ENCODE measurements at places on chromosomes 3 and 15.

DNA sequence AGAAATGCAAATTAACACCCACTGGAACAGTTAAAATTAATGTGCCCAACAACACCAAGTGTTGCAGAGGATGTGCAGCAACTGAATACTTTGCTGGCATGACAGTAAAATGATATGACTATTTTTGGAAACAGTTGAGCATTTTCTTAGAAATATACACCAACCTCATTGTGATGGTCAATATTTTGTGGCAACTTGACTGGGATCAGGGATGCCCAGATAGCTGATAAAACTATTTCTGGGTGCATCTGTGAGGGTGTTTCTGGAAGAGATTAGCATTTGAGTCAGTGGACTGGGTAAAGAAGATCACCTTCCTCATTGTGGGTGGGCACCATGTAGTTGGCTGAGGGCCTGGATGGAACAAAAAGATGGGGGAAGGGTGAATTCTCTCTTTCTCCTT, 57.9 kb downstream of the RPLP1 start:
- no peak for DNase-seq

DNA sequence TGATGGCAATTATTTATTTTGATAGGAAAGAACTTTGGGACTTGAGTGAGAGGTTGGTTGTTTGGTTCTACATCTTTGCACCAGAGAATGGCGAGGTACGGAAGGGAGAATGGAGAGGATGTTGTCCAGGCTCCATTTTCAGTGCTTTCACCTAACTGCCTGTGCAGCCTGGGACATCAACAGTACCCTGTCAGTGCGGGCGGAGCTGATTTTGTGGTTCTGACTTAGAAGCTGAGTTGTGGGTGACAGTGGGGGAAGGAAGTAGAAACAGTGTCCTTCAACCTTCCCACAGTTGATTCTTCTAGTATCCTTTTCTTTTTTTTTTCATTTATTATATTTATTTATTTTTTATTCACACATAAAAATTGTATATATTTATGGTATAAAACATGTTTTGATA, 95.3 kb downstream of the TIGIT start:
- DNase-seq: no peak

- no peak for DNase-seq
Measured at GRCh38 chr3:123781138-123781537, 103.0 kb downstream of the MYLK start.

DNA sequence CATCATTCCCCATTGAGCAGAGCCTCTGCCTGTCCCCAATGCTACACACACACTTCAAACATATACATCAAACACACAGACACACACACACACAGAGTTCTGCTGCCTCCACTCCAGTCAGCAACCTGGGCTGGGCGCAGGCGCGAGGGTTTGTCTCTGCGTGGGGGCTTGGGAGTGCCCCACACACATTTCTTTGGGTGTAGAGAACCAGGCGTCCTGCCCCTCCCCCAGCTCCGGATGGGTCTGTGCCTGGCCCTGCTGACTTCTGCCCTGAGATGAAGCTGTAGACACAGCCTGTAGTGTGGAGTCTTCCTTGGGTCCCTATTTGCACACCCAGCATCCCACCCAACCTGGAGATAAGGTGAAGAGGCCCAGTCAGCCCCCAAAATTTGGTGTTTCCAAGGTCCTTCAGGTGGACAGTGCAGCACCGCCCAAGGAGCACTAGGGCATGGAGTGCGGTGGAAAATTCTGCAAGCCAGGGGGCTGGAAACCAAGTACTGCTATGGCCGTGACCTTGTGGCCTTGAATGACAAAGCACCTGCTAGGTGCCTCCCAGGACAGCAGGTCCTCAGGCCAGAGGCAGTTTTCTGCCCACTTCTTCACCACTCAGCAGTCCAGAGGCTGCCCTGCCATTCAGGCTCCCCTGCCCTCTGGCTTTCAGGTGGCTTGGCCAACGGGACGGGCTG, 26.8 kb downstream of the FBXW12 start:
- DNase-seq: no peak

- no peak for DNase-seq
Measured at GRCh38 chr3:97957617-97958311, 14.5 kb downstream of the RIOX2 start.

DNA sequence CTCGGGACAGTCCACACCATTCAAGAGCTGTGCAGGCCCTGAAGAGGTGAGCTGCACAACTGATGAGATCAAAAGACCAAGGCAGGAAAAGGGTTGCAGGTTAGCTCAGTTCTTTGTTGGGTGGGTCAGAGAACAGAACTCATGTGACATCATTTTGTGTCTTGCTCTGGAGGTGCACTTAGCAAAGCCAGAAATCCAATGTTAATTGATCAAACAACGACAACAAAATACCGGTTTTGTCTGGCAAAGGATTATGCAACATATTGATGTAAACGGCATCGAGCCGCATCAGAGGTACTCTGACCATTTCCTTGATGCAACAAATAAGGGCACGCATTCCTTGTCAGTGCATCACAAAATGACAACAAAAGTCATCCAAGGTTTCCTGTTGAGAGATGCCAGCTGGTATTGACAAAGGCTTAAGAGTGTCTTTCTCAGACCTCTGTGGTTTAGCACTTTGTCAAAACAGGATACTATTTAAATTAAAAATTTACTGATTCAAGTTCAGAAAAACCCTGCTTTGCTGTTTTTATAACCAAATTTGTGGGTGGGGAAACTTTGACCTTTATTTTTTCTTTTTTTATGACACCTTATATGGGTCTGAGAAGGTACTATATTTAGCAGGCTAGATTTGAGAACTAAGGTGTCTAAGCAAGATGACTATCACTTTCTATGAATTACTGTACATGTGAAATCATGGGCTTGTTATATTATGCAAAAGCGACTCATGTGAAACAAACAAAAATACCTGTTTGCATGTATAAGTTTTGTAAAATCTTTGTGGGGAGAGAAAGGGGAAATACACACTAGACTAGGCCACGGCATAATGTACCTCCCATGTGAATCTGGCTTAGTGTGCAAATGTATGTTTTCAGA, 496.1 kb downstream of the FOXP1 start:
- DNase-seq: no peak

GRCh38 chr3:182389071-182389815, 404.1 kb upstream of the ATP11B start:
- DNase-seq: no peak

DNA sequence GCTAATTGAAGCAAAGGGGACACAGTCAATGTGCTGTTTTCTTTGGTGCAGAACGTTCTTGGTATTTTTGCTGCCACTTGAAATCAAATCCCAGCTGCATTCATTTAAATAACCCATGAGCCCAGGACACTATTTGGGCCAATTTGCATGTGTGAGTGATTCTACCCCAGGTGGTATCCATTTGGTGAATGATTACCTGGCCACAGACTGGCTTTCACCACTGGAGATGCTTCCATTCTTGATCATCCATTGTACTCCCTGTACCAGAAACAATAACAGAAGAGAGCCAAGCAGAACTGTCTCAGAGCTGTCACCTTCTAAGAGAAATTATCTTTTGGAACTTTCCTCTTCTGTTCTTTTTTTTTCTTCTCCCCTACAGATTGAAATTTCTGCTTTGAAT, 139.7 kb upstream of the RARB start:
- no peak for DNase-seq

DNA sequence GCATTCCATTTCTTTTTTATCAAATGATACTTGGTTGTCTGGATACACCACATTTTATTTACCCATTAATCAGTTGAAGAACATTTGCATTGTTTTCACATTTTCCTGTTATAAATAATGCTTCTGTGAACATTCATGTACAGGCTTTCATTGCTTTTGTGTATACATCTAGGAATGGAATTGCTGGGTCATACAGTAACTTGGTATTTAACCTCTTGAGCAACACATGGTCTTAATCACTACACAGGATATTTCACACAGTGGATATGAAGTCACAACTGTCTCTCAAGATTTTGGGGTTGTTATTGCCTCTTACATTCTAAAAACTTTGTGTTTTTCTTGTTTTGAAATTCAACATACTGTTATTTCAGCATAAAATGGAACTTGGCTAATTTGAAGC, 48.2 kb downstream of the C3orf85 start:
- DNase-seq: no peak

DNA sequence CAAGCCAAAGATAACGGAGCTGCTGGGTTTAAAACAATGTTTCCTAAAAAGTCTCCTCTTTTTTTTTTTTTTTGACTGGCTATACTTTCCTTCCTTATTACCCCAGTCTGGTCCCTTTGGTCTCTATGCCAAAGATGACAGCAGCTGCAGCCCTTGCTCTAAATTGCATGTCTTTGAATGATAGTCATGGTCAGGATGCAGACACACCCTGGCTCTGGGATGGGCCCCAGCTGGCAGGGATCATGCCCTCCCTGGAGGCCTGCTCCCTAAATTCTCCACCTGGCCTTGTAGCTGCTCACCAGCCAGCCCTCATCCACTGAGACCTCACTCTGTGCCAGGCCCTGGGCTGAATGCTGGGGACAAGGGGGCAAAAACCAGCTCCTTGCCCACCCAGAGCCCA, 95.8 kb downstream of the MESD start:
- DNase-seq: peak; percentile 73

DNA sequence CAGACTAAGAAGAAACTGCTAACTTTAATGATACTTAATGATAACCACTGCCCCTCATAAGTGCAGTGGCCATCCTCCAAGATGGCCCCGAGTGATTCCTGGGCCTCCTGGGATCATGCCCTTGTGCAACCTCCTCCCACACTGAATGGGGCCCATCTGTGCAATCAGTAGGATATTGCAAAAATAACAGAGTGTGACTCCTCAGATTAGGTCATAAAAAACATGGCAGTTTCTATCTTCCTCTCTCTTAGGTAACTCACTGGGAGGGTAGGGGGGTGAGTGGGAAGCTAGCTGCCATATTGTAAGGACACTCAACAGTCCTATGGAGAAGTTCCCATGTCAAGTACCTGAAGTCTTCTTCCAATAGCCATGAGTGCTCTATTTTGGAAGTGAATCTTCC, 173.0 kb downstream of the SHQ1 start:
- DNase-seq: no peak

GRCh38 chr3:119647843-119648575, 12.4 kb downstream of the POPDC2 start:
- DNase-seq: no peak

DNA sequence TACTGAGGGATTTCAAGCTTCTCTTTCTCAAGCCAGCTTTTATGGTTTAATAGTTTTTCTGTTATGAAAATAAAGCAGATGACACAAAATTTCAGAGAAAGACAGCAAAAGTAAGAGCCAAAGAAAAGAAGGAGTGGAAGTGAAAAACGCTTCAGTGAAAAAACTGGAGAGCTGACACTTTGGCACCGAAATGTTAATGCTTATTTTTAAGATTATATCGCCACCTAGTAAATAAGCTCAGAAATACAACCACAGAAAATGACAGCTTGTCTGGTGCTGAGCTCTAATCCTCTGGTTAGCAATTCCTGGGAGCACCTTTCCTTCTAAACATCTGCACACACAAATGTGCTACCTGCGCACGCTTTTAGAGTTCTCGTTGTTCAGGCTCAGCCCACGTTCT, 101.6 kb downstream of the ZPLD1 start:
- DNase-seq: no peak

GRCh38 chr3:11288786-11289637, 16.8 kb downstream of the ATG7 start:
- no peak for DNase-seq

DNA sequence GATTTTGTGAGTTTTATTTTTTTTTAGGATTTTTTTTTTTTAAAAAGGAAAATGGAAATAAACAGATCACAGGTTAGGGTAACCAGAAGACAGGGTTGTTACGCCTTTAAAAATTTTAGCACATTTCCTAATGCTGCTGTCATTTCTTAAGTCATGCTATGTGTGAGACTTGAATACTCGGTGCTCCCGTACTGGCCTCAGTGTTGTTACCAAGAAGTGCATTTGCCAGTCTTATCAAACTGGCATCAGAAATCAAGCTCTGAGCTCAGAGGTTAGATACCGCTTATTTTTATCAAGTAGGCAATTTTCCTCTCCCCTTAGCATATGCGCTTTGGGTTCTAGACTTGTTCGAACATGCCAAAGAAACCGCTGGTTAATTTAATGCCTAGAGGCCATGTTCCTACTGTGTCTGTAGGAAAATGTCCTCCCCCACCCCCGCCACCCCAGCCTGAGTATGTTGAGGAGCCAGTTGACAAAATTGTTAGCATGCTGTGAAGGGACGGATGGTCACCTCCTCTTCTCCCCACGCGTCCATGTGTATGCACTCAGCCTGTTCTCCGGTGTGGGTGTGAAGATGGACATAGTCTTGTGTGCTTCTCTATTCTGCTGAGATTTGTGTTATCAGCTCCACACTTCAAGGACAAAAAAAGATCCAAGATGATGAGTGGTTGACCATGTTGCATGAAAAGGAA, 88.9 kb downstream of the ITPR1 start:
- DNase-seq: no peak

DNA sequence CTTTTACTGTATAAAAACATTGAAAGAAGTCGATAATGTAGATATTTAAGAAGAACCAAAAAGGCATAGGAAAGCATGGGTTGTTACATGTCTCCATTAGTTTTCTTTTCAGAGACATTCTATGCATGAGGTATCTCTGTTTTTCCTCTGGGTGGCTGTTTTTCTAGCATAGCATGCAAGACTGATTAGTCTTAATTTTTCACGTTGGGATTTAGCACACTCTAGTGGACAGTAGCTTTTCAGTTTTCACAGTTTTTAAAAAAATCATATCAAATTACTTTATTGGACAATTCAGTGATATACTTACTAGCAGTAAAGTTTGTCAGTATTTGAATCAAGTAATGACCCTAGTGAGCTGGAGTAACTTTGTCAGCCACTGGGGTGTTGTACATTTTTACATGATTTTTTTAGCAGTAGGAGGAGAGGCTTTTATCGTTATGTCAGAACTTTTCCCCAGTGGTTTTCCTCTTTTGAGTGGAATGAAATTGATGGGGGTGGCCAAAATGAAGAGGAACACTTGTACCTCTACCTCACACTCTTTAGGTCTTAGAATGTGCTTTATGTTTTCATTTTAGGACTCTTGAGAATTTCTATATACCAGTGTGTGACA, 57.2 kb downstream of the SEC22A start:
- DNase-seq: no peak

DNA sequence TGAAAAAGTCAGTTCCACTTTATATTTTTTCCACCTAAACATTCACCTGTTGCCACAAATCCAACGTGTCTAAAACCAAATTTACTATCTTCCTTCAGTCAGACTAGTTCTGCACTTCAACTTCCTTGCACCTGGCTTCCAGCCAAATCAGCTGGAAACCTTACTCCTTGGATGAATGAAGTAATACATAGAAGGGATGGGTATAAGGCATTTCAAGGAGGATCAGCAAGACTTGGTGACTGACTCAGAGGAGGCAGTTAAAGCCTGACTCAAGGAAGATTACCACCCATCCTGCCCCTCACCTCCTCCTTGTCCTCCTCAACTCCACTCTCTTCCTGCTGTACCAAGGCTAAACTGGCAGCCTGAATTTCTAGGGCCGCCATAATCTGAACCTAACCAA, 37.1 kb downstream of the QTRT2 start:
- DNase-seq: no peak

- no peak for DNase-seq
Measured at GRCh38 chr3:99874237-99875002, 56.8 kb downstream of the CMSS1 start.

GRCh38 chr15:93719921-93720351, 511.4 kb upstream of the MCTP2 start:
- DNase-seq: no peak
